Activated CD4-positive, alpha-beta T cell treated with anti-CD3 and anti-CD28 coated beads, Interleukin-2, amount 50 U/mL, for 1 hour (primary cell): ENCODE measurements at places on chromosomes 3 and 15.

- DNase-seq, result peak; percentile 42
Measured at GRCh38 chr3:124565013-124565412, 165.2 kb upstream of the UMPS start.

- DNase-seq, result no peak
Measured at GRCh38 chr15:55673287-55673686, 69.7 kb downstream of the PRTG start.

- no peak for DNase-seq
Measured at GRCh38 chr3:24640330-24640877, 145.8 kb upstream of the THRB start.

GRCh38 chr15:41873711-41874110, 20.1 kb downstream of the SPTBN5 start:
- no peak for DNase-seq

- DNase-seq, result no peak
Measured at GRCh38 chr15:67085818-67086636, 20.6 kb downstream of the SMAD3 start.

- no peak for DNase-seq
Measured at GRCh38 chr3:71089271-71089847, 494.2 kb downstream of the FOXP1 start.

DNA sequence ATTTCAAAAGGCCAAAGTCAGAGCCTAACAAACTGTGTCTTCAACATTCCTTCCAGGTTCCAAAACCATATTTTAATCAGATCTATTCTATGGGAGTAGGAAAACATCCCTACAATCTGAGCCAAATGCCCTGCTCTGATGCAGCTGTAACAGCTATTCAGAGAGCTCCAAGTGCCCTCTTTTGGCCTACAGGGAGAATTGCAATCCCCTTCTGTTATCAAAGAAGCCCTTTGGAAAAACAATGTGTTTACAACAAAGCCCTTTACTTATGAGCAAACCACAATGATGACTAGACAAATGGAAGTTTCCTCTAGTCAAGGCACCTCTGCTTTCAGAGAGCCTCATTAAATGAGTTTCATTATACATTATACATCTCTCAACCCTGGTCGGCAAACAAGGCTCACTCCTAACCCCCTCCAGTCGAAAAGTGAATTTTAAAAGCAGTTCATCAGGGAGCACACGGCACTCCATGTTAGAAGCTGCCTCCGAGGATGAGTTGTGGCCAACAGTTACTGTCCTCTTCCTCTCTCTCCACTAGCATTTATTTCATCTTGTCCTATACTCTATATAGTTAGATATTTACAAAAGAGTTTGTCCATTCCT, 42.6 kb upstream of the TMCO5A start:
- DNase-seq, result no peak

GRCh38 chr15:68419301-68420175, 12.4 kb downstream of the ITGA11 start:
- no peak for DNase-seq

GRCh38 chr3:119663885-119664284, 3.5 kb upstream of the POPDC2 start:
- no peak for DNase-seq

- DNase-seq, result no peak
Measured at GRCh38 chr3:154690413-154690812, 260.4 kb upstream of the GPR149 start.

DNA sequence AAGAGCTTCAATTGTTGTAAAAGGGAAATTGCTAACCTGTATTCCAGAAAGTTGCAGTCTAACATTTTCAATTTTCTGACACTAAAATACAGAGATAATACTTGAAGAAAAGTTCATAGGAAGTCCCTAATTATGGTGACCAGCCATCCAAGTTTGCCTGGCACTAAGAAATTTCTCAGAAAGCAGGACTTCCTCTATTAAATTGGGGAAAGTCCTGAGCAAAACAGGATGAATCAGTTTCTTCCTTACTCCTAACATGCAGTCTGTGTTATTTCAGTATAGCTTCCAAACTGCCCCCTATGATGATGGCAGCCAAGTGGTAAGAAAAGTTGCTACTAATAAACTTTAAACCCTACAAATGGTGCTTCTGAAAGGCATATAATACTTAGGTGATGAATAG, 133.5 kb upstream of the SGO1 start:
- DNase-seq, result no peak

DNA sequence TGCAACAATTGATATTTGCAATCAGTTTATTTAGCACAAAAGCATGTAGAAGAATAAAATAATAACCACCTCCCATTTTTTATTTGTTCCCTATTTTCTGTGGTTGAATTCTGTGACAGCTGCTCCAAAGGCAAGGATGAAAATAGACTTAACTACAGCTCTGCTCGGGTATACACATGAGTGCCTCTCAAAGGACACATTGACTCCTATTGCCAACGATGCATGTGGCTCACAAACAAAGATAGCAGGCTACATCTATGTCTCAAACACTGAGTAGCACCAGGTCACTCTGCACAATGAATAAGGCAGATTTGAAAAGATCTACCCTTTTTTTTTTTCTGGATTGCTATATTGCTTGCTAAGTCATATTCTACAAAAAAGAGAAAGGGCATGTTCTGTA, 612.9 kb downstream of the ROBO1 start:
- no peak for DNase-seq
